ENCODE measurements at places on chromosomes 3 and 15. TPM values are rescaled to one million over a fixed set of nuclear protein-coding genes. Genes with fewer than 3 reads are reported as not detected.

Gene SLC22A14
- 0.23 TPM for polyA plus RNA-seq

Gene ZNF609
- 16.5 TPM for polyA plus RNA-seq

Gene TMEM40
- polyA plus RNA-seq, result 18.9 TPM

Gene CYP8B1
- 0.05 TPM for polyA plus RNA-seq

Gene GHSR
- not detected for polyA plus RNA-seq

Gene SEMA3G
- polyA plus RNA-seq, result 18.7 TPM

Gene SQOR
- 6.2 TPM for polyA plus RNA-seq

Gene SLC2A2
- not detected for polyA plus RNA-seq

Gene ANKRD34C
- polyA plus RNA-seq, result 0.04 TPM

Gene ATP10A
- polyA plus RNA-seq, result 2.9 TPM

Gene DPH3
- polyA plus RNA-seq, result 21.4 TPM

Gene C3orf22
- not detected for polyA plus RNA-seq

Gene RBMS3
- polyA plus RNA-seq, result 27.7 TPM

Gene COL6A6
- 83.1 TPM for polyA plus RNA-seq

Gene CISH
- polyA plus RNA-seq, result 16.5 TPM

Gene EFHB
- polyA plus RNA-seq, result 1.5 TPM

Gene ARPP21
- 242 TPM for polyA plus RNA-seq

Measured in hindlimb muscle (tissue), 1 donor.